ENCODE measurements at places on chromosomes 3 and 15. TPM values are rescaled to one million over a fixed set of nuclear protein-coding genes. Genes with fewer than 3 reads are reported as not detected.

GRCh38 chr3:174198199-174198598 lies 660.9 kb upstream of the NAALADL2 start:
- no peaks in the 10 kb centered on the region for H3K4me1 ChIP-seq
- no peaks in the 10 kb centered on the region for H3K36me3 ChIP-seq
- H3K27me3 ChIP-seq, result no peaks in the 10 kb centered on the region
- DNase-seq, result no peak
- H3K27ac ChIP-seq, result no peak overlapping the region

DNA sequence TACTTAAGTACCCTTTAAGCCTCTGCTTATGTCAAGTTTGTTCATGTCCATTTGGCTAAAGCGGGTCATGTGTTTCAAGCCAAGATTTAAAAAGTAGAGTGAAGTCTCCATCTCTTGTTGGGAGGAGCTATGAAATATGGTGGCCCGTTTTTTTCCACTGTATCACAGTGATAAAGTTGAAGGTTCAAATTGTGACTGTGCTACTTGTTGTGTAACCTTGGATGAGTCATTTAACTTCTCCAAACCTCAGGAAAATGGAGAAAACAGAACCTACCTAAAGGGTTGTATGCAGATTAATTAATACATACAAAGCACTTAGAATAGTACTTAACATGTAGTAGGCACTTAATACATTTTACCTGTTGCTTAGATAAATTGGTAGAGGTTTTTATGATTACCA lies 43.4 kb downstream of the SNAPC5 start:
- no peaks in the 10 kb centered on the region for H3K4me1 ChIP-seq
- no peak overlapping the region for H3K4me3 ChIP-seq
- H3K27me3 ChIP-seq, result no peaks in the 10 kb centered on the region
- H3K27ac ChIP-seq, result no peak overlapping the region

GRCh38 chr3:170296703-170297102 lies 60.8 kb upstream of the SKIL start:
- no peak overlapping the region for H3K27ac ChIP-seq
- H3K4me1 ChIP-seq, result no peaks in the 10 kb centered on the region
- no peak overlapping the region for H3K4me3 ChIP-seq
- no peaks in the 10 kb centered on the region for H3K36me3 ChIP-seq
- no peak for DNase-seq

DNA sequence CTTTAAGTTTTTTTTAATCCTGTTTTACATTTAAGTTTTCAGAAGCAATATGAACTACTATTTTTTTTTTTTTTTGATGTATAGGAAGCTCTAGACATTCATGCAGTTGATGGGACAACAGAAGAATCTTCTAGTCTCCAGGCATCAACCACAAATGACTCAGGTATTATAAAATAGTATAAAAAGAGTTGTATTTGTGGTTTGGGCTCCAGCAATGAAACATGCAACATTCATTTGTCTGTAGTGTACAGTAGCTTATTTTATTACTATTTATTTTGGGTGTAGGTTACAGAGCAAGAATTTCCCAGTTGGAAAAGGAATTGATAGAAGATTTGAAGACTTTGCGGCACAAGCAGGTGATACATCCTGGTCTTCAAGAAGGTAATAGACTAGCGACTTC lies 38.6 kb downstream of the MGA start:
- H3K27me3 ChIP-seq, result no peaks in the 10 kb centered on the region
- DNase-seq, result no peak
- no peak overlapping the region for H3K4me3 ChIP-seq
- H3K4me1 ChIP-seq, result no peaks in the 10 kb centered on the region
- no peaks in the 10 kb centered on the region for H3K36me3 ChIP-seq
- H3K27ac ChIP-seq, result no peak overlapping the region

DNA sequence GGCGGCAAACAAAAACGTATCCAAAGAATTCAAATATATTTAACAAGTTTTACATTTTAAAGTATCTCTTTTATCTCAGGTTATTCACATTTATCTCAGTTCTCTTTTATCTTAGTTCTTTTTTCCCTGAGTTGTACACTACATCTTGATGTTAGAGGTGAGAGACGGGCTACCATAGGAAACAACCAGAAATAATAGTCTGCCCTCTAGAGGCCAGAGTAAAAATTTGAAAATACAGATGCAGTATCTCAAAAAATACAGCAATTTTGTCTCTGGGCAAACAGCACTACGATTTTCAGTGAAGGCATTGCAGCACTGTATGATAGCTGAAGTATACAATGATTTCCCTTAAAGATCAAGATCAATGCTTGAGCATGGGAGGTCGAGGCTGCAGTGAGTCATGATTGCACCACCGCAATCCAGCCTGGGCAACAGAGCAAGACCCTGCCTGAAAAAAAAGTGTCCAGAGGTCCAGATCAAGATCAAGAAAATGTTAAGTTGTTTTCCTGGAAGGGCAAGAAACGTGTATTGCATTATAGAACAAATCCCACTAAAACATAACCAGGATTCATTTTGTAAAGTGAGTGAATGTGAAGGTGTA lies 82.6 kb upstream of the ATP11B start:
- H3K4me3 ChIP-seq, result no peak overlapping the region
- no peaks in the 10 kb centered on the region for H3K4me1 ChIP-seq
- H3K27ac ChIP-seq, result no peak overlapping the region
- DNase-seq, result no peak
- no peaks in the 10 kb centered on the region for H3K36me3 ChIP-seq

- no peak overlapping the region for H3K27ac ChIP-seq
- H3K4me1 ChIP-seq, result no peaks in the 10 kb centered on the region
- H3K36me3 ChIP-seq, result no peaks in the 10 kb centered on the region
Measured at GRCh38 chr15:39448409-39448808, 132.5 kb upstream of the THBS1 start.

- no peaks in the 10 kb centered on the region for H3K36me3 ChIP-seq
- no peak overlapping the region for H3K4me3 ChIP-seq
- no peaks in the 10 kb centered on the region for H3K27me3 ChIP-seq
- H3K27ac ChIP-seq, result no peak overlapping the region
Measured at GRCh38 chr15:71218272-71218805, 103.1 kb downstream of the THSD4 start.

- H3K36me3 ChIP-seq, result no peaks in the 10 kb centered on the region
- no peak overlapping the region for H3K27ac ChIP-seq
- no peaks in the 10 kb centered on the region for H3K27me3 ChIP-seq
- no peaks in the 10 kb centered on the region for H3K4me1 ChIP-seq
Measured at GRCh38 chr15:29018995-29019976, 133.5 kb downstream of the APBA2 start.

DNA sequence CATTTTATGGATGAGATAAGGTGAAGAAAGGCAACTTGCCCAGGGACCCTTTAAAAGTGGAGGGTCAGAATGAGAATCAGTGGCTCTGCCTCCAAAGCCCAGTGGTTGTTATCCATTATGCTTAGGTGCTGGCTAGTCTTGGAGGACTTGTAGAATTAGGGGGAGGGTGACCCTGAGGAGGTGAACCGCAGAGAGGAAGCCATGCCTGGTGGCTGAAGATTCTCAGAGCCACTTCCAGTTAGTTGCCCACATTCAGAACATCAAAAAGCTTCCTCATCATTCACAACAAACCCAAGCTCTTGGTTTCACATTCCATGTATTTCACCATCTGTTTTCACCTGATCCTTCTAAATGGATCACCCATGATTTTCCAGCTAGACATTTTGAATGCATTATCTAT lies 11.2 kb downstream of the EBLN2 start:
- no peaks in the 10 kb centered on the region for H3K4me1 ChIP-seq
- no peak overlapping the region for H3K27ac ChIP-seq
- no peak overlapping the region for H3K4me3 ChIP-seq
- H3K27me3 ChIP-seq, result no peaks in the 10 kb centered on the region
- no peaks in the 10 kb centered on the region for H3K36me3 ChIP-seq
- DNase-seq, result no peak

The FHIT gene
- 17.7 TPM for total RNA-seq

The FRMD5 gene
- total RNA-seq, result 0.66 TPM

The CHCHD6 gene
- total RNA-seq, result 21.2 TPM

The RBM5 gene
- total RNA-seq, result 214 TPM

The SOX14 gene
- total RNA-seq, result not detected

The MESP2 gene
- total RNA-seq, result 0.64 TPM

The RHCG gene
- total RNA-seq, result 0.66 TPM
